ENCODE measurements at places on chromosomes 2 and 18. TPM values are rescaled to one million over a fixed set of nuclear protein-coding genes. Genes with fewer than 3 reads are reported as not detected.

GRCh38 chr2:101197215-101197745, 46.1 kb upstream of the TBC1D8 start:
- DNase-seq = no peak

- no peak for DNase-seq
Observed at GRCh38 chr2:216373896-216374295, 1.6 kb upstream of the MARCHF4 start.

GRCh38 chr18:12441475-12442034, 33.8 kb downstream of the PRELID3A start:
- DNase-seq = no peak

RIT2 gene
- total RNA-seq = not detected

BOLL gene
- not detected for total RNA-seq

ALKAL2 gene
- total RNA-seq = 16.3 TPM

PDCD1 gene
- total RNA-seq = 42.0 TPM

CFAP210 gene
- total RNA-seq = not detected

COX5B gene
- total RNA-seq = 237 TPM
